ENCODE measurements at places on chromosomes 4 and X.

- no peak for DNase-seq
Observed at GRCh38 chr4:165204462-165204830, 2.9 kb upstream of the KLHL2 start.

GRCh38 chr4:105990933-105991332 is 95.7 kb downstream of the NPNT start:
- DNase-seq: peak; percentile 70

- peak; percentile 19 for DNase-seq
Observed at GRCh38 chr4:2254665-2255500, 7.0 kb downstream of the MXD4 start.

- DNase-seq: no peak
Observed at GRCh38 chrX:107154787-107155620, 36.4 kb upstream of the RBM41 start.

Data from cerebellar nuclear complex (tissue), 1 donor.